ENCODE measurements at places on chromosomes 13 and 19.

- no peak for DNase-seq
Measured at GRCh38 chr13:93004919-93005318, 221.7 kb upstream of the GPC6 start.

- no peak for DNase-seq
Measured at GRCh38 chr19:11860721-11861120, 12.2 kb downstream of the ZNF439 start.

DNA sequence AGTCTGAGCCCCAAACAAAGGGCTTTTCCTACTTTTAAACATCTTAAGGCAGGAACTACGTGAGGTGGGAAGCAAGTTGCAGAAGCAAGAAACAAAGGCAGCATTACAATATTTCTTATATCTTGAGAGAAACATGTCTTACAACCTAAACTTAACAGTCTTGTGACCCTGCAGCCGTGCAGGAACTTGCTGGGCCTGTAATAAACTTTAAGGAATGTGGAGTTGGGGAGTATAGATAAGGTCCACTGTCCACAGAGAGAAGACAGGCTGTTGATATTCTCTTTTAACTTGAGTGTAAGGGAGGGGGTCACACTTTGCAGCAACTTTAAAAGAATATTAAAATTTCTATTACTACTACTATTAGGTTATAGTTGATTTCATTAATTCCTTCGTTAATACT, 214.6 kb upstream of the HTR2A start:
- DNase-seq: no peak

- DNase-seq: no peak
Measured at GRCh38 chr13:79742923-79743322, 262.0 kb downstream of the NDFIP2 start.

DNA sequence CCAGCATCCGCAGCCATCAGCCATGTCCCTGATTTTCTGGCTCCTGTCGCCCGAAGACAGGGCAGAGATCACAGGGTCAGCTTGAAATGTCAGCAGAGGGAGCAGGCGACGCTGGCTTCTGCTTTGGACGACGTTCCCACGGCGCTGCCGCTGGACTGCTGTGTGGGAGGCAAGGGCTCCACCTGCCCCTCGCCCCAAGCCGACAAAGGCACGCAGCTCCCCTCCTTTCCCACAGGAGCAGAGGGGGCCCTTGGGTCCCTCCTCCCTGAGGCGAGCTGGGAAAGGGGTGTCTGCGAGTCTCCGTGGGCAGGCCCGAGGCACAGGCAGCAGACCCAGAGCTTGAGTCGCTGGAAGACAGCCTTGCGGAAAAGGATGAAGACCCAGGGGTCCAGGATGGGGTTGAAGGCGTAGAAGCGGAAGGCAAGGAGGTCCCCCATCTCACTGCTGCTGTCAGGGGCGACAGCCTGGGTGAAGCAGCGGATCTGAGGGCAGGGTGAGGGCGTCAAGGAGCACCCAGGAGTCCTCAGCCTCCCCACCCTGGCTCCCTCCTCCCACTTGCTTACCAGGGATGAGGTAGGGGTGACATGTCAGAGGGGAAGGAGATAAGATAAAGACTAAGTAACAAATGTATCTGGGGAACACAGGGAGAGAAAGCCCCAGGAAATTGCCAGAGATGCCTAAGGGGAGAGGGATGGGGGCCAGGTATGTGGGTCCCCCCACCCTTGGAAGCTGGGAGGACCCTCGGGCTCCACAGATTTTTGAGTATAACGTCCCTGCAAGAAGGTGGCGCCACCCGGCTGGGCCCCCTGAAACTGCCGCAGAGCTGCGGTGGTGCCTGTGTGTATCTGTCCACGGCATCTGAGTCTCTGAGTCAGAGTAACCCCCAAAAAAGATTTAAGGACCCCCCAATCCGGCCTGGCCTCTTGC, 3.4 kb downstream of the PTGIR start:
- no peak for DNase-seq

DNA sequence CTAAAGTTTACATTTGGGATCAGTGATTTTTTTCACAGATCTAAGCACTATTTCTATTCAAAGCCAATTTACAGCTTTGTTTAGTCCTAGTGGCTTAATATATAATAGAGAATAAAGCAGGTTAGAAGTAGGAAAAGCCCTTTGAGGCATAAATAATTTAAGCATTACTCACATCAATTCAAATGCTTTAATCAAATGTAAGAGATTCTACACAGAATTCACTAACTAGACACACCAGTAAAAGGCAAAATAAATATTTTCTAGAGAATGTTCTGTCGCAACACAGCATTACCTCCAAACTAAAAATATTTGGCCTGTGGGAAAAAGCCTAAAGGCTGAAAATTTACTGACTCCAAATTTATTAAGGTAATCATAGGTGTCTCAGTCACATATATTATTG, 31.3 kb downstream of the KCTD12 start:
- no peak for DNase-seq

- no peak for DNase-seq
Measured at GRCh38 chr13:40452038-40452666, 214.3 kb downstream of the FOXO1 start.

DNA sequence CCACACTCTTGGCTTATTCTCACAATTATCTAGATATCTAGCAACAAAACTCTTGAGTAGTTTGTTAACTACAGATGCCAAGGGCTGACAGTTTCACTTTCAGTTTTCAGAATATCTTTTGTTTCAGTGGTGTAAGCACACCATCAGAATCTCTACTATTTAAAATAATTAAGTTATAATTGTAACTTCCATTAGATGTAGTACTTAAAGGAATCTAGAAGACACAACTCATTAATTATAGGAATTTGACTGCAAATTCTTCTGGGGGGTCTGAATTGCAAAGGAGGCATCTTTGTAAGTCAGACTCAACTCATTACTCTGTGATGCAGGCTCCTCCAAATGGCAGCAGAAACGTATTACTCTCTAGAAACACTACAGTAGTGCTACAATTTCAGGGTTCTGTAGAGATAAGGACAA, 44.9 kb upstream of the USPL1 start:
- peak; percentile 15 for DNase-seq

- no peak for DNase-seq
Measured at GRCh38 chr19:38599722-38600121, 18.0 kb downstream of the MAP4K1 start.

DNA sequence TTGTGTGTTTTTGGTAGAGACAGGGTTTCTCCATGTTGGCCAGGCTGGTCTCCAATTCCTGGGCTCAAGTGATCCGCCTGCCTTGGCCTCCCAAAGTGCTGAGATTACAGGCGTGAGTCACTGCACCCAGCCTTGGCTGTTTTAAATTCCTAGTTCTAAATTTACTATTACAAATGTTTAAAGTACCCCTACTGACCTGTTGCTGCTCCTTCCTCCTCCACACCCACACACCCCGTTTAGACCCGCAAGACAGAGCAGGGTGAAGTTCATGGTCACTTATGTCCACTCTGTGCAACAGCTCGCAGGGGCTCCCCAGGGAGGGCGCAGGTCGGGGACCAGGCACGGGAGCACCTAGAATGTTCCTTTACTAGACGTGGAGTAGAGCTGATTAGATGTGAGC, 28.7 kb downstream of the TMEM161A start:
- peak; percentile 63 for DNase-seq

GRCh38 chr19:12647047-12647446, 19.5 kb downstream of the MAN2B1 start:
- no peak for DNase-seq

DNA sequence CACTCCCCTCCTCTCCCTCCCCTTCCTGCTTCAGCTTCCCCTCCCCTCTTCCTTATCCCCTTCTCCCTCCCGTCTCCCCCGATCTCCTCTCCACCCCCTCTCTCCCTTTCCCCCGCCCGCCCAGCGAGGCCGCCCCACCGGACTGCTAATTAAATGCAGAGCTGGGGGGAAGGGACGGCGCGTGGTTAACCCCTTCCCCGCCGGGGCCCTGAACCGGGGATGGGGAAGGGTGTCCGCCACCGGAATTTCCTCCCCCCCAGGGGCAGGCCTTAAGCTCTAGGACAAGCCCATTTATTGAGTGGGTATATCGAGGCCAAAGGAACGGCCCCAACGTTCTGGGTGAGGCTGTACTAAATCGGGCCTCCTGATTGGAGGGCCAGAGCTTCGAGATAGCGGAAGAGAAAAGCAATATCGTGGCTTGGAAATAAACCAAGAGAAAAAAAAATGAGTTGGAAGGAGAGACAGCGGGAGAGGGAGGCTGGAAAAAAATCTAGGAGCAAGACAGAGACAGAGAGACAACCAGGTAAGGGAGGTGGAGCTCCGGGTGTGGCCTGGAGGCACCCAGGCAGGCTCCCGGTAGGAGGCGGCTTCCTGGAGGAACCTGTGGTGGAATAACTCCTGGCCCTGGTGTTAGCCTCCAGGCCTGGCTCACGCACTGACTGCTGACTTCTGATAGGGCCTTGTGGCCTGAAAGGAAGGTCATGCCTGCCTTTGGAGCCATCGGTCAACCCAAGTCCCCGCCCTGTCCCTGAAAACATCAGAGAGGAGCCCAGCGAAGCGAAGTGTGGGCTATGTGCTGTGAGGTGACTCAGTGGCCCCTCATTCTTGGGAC, 11.6 kb upstream of the JUND start:
- DNase-seq: no peak

DNA sequence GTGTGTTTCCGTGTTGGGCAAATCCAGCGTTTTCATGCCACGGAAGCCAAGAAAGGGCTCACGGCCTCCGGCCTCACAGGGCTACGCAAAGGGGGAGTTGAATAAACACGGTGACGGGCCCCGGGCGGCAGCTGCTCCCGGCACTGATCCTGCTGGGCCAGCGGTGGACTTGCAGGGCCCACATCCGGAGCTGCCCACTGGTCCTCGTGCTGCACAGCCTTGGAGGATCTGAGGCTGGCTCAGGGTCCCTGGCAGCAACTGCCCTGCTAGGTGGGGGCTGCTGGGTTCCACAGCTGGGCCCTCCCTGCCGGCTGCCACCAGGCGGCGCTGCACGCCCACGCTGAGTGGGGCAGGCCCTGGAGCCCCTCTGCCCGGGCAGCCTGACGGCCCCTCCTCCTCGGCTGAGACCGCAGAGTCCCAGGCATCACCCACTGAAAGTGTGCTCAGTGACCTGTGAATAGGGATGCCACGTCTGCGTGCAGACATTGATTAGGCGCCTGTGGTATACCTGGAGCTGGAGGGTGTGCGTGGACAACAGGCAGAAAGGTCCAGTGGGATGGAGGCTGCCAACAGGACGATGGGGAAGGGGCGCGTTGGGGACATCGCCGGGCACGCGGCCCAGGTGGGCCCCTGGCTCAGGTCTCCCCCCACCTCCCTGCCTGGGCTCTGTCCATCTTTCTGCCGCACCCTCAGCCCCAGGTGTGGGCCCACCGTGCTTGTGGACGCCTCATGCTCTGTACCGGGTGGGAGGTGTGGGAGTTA, 5.3 kb upstream of the HCN2 start:
- peak; percentile 33 for DNase-seq

DNA sequence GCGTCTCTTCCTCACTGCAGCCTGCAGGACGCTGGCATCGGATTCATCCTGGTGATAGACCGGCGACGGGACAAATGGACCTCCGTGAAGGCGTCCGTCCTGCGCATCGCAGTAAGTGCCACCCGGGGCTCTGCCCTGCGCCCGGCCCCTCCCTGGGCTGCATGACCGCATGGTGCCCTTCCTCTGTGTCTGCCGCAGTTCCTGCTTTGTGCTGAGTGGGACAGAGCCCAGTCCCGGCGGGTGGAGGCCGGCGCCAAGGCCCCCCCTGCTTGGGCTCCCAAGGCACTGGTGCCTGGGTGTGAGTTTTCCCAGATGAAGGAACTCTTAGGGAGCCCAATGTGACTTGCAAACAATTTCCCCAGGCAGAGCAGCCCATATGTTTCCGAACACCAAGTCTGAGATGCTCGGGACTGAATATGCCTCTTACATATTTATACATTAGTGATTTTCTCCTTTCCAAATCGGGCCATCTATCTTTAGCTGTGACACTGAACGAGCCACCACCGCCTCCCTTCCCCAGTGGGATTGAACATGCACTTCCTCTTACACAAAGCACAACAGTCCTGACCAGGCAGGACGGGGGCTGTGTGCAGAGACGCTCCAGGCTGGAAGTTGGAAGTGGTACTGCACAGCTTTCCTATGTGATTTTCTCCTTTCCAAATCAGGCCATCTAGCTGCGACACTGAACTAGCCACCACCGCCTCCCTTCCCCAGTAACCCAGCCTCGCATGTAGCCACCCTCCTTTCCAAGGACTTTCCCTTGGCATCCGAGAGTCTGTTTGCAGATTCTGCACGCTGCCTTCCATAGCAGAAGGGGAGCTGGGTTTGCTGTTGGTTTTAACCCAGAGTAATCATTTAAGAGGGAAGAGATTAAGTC, 60.1 kb upstream of the F7 start:
- DNase-seq: no peak

GRCh38 chr19:32023564-32023832, 321.9 kb upstream of the ZNF507 start:
- no peak for DNase-seq

DNA sequence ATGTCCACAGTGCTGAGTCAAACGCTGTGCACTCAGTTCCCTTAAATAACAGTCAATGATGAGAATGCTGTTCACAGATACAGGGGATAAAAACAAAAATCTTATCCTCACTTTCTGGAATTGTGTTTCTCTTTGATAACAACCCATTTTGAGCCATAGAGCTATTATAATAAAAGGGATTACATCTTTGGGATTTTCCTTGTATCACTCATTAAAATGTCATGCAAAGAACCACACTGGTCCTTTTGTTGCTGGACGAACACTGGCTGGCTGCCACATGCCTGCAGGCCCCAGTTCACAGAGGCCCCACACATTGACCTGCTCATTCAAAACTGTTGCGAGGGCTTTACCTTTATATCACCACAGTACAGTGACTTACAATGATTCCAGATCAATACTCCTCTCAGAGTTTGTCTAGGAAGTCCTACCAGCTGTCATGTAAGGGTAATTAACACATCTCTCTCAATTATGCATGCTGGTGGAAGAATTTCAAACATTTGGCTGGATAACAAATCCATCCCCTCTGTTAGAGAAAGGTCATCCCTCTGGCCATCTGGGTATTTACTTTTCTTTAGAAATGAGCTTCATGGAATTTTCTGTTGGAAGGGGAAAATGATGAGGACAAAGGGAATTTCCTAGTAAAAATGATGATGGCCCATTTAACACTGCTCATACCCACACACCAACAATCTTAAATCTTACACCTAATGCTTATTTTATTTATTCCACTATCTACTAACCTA, 85.9 kb downstream of the MBNL2 start:
- DNase-seq: peak; percentile 61

GRCh38 chr13:50419896-50420295, 404.7 kb downstream of the KCNRG start:
- DNase-seq: peak; percentile 22

DNA sequence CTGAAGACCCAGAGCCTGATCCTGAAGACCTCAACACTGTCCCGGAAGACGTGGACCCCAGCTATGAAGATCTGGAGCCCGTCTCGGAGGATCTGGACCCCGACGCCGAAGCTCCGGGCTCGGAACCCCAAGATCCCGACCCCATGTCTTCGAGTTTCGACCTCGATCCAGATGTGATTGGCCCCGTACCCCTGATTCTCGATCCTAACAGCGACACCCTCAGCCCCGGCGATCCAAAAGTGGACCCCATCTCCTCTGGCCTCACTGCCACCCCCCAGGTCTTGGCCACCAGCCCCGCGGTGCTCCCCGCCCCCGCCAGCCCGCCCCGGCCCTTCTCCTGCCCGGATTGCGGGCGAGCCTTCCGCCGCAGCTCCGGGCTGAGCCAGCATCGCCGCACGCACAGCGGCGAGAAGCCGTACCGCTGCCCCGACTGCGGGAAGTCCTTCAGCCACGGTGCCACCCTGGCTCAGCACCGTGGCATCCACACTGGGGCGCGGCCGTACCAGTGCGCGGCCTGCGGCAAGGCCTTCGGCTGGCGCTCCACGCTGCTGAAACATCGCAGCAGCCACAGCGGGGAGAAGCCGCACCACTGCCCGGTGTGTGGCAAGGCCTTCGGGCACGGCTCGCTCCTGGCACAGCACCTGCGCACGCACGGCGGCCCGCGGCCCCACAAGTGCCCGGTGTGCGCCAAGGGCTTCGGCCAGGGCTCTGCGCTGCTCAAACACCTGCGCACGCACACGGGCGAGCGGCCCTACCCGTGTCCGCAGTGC, 2.9 kb upstream of the MCOLN1 start:
- DNase-seq: no peak
